ENCODE measurements at places on chromosomes 5 and 9.

GRCh38 chr5:149265597-149265996, 6.1 kb upstream of the AFAP1L1 start:
- no peak for DNase-seq

- DNase-seq: no peak
These were observed 3.6 kb upstream of the NPR3 start for GRCh38 chr5:32707418-32707997.

GRCh38 chr9:107188376-107188775, 94.7 kb upstream of the RAD23B start:
- DNase-seq: no peak

DNA sequence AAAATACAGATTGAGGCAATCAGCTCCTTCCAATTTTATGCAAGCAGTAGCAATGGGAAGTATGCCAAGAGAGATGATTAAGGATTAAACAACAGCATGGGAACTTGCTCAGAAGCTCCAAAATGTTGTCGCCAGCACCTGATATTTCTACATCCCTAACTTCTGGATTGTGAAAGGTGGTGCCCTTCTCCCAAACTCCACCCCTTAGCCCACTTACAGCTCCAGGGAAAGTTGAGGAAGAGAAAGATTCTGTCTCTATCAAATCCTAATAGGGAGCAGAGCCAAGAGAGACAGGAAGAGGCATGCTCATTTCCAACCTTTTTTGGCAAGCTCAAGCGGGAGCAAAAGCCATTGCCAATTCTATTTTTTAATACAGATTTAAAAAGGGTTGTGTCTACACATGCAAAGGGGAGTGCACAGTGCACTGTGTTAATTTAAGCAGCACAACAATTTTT, 92.4 kb upstream of the NR3C1 start:
- DNase-seq: no peak

DNA sequence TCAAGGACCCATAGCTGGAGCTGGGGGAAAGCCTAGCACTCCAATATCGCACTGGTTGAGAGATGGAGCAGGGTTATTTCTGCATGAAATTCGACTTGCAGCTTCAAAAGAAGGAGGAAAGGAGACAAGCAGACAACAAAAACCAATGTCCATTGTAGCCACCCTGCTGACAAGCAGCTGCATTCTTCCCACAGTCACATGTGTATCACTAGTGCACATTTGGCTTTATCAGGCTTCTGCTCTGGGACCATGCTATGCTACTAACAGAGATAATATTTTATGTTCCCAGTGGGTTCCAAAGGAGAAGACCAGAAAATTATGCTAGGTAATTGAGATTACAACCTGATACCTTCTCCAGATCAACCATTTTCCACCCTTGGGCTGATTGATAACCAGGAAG, 59.7 kb downstream of the MFAP3 start:
- DNase-seq: no peak

DNA sequence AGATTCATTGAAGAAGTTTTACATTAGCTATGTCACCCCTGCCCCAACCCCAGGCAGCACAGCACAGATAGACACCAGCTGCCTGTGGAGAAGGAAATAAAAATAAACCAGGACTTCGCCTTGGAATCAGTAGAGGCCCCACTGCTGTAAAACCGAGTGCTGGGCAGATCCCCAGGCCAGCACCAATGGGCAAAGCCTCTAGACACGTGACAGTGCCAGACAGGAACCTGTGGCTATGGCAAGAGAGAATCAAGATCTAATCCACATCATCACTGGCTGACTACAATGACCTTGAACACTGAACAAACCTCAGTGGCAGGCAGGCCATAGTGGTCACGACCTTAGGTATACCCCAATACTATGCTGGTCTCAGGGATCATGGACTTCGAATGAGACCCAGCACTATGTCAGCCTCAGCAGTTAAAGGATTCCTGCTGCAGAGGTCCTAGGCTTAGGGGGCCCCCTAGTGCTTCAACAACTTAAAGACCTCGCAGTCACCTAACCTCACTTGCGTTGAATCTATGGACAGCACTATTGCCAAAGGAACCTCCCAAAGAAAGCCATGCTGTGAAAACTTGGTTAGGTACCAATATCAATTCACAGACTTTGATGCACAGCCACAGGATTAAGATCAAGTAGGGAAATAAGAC, 2118.6 kb upstream of the C9orf72 start:
- no peak for DNase-seq

GRCh38 chr5:169641253-169641652, 4.2 kb downstream of the DOCK2 start:
- no peak for DNase-seq

DNA sequence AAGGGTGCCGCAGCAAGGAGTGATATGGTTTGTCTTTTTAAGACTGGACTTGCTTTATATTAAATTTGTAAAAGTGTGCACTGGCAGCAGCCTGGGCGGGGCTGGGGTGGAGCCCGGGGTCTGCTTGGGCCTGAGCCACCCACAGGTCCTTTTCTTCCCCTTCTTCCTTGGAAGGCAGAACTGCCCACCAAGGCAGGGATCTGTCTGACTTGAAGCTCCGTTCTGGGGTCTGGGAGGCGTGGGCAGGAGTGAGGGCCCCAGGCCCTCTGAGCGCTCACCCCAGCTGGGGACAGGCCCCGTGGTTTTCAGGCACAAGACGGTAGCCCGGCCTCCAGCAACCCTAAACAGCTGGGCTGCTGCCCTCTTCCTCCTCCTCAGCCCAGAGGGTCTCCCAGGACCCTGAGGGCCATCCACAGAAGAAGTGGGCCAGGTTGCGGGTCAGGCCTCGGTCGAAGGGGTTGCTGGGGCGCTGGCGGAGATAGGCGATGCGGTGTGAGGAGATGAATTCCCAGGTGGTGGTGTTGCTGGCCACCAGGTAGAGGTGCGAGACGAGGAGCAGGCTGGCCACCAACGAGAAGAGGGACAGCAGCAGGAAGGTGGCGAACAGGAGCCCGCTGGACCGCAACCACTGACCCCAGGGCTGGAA, 3.0 kb downstream of the ZDHHC12 start:
- no peak for DNase-seq

DNA sequence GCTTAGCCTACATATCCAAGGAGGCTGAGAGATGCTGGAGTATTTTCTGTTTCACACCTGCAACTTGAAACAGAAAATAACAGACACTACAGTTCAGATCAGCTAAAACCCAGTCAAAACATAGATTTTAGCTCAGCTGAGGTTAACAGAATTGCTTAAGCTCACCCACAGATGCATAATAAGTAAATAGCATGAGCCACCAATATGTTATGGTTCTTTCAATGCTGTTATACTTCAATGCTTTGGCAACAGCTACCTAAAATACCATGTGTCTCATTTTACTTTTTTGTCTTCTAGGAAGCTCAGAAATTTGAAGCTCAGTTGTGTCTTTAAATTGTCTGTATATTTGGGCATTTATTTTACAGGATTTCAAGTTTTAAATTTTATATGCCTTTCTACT, 35.8 kb upstream of the OR13F1 start:
- no peak for DNase-seq

DNA sequence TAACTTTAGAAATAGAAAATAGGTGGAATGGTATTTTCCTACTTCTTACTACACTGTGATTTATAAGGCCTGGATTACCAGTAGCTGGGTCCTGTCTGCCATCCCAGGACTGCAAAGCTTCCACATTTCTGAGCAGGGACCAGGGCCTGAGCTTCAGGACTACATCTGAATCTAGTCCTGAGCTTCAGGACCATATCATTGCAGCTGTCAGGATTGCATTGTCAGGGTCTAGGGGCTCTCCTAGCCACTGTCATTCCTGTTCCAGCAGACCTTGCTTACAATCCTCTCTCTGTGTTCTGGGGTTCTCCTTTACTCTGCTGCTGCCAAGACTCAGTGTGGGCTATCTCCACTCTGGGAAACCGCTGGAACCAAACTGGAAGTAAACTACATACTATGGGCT, 16.3 kb downstream of the RAB3C start:
- no peak for DNase-seq

- no peak for DNase-seq
These were observed 205.6 kb downstream of the C9orf50 start for GRCh38 chr9:129414993-129415941.

DNA sequence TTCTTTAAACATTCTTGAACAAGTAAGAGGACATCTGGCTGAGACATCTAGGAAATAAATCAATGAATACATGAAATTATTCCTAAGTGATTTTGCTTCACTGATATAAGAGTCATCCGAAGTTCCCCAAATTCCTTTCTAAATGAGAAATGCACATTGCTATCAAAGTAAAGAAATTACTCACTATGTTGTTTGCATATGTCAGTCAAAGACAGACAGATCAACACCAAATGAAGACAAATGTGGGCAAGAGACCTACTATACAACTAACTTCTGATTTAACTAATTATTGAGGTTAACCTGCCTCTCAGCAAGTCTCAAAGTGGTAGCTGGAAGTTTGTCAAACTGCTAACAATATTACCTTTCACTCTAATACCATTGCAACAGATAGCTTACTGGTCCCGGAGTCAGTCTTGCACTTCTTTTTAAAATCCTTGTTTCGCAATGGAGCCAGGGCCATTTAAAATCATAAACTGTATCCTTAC, 13.2 kb downstream of the TUT7 start:
- DNase-seq: no peak

DNA sequence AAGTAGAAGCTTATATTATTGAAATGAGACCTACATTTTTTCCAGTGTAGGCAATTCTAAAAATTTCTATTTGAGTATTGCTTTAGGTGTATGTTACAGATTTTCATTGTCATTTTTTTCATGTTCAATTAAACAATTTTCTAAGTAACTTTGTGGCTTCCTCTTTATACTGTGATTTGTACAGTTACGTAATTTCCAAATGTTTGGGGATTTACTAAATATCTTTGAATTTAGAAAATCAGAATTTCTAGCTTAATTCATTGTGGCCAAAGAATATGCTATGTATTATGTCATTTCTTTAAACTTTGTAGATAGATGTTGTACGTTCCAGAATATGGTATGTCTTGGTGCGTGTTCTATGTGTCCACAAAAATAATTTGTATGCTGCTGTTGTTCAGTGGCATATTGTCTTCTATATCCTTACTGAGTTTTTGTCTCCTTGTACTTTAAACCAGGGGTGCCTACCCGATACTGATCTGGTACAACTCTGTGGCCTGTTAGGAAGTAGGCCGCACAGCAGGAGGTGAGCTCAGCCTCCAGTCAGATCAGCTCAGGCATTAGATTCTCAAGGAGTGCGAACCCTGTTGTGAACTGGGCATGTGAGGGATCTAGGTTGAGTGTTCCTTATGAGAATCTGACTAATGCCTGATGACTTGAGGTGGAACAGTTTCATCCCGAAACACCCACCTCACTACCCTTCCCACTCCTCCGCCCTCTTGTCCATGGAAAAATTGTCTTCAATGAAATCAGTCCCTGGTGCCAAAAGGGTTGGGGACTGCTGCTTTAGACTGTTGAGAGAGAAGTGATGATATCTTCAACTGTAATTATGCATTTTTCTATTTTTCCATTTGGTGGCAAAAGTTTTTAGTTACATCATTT, 63.5 kb downstream of the UBE2R2 start:
- DNase-seq: no peak

DNA sequence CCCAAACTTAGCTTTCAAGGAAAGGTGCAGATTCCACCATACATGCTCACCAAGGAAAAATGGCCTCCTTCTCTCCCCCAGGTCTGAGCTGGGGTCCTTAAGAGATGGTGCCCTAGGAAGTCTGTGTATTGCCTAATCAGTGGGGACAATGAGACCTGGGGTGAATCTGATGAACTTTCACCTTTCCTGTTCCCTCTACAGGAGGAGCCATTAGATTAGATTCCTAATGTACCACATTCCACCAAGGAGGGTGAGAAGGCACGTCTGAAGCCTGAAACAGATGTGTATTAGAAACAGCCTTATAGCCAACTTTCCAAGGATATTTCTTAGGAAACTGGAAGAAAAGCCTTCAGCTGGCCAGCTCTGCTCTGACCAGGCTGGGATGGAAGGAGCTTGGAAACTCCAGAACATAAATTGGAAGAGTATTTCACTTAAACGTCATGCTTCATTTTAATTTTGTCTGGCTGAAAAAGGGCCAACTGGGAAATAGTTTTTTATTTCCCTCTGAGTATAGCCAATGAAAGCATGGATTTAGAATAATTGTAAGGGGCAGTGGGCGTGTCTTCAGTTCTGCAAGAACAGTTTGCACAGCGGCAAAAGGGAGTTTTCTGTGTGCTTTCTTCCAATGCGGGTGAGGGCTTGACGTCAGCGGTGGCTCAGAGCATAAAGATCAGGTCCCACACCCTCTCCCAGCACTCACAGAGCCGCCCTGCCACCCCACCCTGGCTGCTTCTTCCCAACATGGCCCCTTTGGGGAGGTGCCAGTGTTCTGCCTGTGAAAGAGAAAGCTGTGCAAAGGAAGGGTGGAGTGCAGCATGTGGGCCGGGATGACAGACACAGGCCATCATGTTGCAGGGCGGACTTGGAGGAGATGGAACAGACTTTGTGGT, 210.9 kb downstream of the ESM1 start:
- no peak for DNase-seq

DNA sequence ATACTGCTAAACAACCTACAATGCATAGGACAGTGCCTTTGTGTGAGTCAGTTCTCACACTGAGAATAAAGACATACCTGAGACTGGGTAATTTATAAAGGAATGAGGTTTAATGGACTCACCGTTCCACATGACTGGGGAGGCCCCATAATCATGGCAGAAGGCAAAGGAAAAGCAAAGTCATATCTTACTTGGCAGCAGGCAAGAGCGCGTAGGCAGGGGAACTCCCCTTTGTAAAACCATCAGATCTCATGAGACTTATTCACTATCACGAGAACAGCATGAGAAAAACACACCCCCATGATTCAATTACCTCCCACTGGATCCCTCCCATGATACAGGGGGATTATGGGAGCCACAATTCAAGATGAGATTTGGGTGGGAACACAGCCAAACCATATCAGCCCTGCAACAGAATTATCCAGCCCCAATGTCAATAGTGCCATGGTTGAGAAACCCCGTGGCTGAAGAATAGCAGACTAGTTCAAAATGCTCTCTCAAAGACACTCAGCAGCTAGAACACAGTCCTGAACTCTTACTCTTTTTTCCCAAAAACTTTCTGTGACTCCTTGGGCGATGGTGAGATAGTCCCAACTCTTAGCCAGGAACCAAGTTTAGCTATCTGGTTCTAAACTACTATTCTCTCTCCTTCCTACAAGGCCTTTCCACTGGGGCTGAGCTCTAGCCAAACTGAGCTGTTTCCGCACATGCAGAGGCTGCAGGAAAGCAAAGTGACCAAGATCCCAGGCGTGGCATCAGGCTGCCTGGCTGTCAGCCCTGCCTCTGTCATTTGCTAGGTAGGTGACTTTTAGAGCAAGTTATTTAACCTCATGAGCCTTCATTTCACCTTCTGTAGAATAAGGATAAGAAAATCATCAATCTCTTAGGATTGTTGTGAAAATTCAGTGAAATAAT, 21.7 kb downstream of the FAT2 start:
- peak; percentile 8 for DNase-seq

GRCh38 chr5:168883991-168884390, 304.8 kb upstream of the PANK3 start:
- no peak for DNase-seq

- no peak for DNase-seq
These were observed 8.4 kb upstream of the GOLPH3 start for GRCh38 chr5:32182463-32183063.

Measured in stimulated activated CD4-positive, alpha-beta T cell treated with anti-CD3 and anti-CD28 coated beads, Interleukin-4, amount 100 ng/mL, for 1 hour (primary cell).